Prostate gland (tissue), 2 donors: ENCODE measurements at places on chromosomes 5 and 9.

GRCh38 chr5:59838989-59839388, 54.5 kb downstream of the PDE4D start:
- no peak for DNase-seq

DNA sequence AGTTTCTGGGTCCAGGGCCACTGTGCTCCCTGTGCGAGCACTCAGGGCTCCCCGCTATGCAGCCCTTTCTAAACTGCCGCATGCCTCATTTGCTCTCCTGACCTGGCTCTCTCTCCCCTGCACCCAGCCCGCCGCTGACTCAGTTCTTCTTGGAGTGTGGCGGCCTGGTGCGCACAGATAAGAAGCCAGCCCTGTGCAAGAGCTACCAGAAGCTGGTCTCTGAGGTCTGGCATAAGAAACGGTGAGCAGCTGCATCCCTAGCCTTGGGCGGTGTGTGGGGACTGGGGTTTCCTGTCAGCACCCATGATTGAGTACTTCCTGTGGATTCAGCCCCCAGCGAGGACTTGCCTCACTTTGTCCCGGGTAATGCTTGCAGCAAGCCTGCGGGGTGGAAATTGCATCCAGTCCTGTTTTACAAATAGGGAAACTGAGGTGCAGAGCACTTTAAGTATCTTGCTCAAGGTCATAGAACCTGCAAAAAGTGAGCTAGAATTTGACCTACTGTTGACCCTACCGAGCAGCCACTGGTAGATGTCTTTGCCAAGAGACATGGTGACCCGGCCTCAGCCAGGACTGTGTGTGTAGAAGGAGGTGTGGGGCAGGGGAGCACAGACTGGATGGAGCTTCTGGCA, 27.9 kb downstream of the USP20 start:
- no peak for DNase-seq

DNA sequence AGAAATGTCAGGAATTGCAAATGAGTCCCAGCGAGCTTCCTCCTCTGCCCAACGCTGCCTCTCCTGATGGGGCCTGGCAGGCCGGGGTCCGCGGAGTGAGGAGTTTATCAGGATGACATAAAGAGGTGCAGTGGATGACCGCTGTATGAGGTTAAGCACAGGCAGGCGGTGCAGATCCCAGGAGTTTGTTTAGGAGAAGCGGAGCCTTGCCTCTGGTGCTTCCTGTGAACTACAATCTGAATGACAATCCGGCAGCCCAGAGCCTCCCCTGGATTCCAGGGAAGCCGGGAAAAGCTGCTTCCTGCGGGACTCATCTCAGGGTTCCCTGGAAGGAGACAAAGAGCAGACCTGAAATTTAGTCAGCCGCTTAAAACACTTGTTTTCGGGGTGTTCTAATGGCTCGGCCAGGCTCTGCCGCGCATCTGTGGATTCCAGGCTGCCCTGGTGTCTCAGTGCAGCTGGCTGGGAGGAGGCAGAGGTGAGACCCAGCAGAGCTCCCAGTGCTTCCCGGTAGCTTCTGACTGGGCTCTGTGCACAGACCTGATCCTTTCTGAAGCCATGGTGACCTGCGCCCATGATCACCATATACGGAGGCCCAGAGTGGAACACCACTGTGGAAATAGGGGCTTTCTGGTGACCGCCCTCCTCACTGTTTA, 69.8 kb upstream of the IRX4 start:
- DNase-seq = no peak

- DNase-seq = no peak
These were observed 241.4 kb upstream of the IL12B start for GRCh38 chr5:159571501-159572244.

DNA sequence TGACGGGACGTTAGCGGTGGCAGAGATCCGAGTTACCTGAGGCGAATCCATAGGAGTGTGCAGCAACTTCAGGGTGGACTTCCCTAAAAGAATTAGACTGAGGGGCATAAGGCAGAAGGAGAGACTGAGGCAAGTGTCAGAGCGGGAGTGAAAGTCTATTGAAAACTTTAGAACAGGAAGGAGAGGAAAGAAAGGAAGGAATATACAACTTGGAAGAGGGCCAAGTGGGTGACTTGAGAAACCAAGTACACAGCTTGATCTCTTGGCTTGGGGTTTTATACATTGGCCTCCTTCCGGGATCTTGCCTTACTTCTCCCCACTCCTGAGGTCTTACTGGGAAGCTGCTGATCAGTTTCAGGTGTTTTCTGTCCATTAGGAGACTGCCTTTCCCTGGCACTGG, 84.9 kb downstream of the SNX18 start:
- no peak for DNase-seq

DNA sequence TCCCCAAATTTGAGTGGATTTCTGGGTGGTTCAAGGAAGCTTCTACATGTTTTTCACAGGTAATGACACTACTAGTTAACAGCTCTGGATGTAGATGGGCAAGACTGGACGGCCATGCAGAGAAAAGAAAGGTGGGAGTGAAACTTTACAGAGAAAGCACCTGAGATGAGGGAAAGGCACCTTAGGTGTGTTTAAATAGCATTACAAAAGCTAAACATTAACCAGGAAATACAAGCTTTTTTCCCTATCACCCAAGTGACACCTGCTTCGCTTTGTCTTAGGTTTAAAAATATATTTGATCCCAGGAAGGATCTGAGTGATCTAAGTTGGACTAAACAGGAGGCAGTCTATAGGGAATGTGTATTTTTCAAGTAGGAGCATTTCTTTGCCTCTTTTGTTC, 8.3 kb downstream of the C9orf152 start:
- DNase-seq = no peak

- no peak for DNase-seq
These were observed 1877.3 kb upstream of the ACO1 start for GRCh38 chr9:30507166-30507565.

- DNase-seq = no peak
These were observed 112.6 kb upstream of the CPEB4 start for GRCh38 chr5:173775261-173776197.

DNA sequence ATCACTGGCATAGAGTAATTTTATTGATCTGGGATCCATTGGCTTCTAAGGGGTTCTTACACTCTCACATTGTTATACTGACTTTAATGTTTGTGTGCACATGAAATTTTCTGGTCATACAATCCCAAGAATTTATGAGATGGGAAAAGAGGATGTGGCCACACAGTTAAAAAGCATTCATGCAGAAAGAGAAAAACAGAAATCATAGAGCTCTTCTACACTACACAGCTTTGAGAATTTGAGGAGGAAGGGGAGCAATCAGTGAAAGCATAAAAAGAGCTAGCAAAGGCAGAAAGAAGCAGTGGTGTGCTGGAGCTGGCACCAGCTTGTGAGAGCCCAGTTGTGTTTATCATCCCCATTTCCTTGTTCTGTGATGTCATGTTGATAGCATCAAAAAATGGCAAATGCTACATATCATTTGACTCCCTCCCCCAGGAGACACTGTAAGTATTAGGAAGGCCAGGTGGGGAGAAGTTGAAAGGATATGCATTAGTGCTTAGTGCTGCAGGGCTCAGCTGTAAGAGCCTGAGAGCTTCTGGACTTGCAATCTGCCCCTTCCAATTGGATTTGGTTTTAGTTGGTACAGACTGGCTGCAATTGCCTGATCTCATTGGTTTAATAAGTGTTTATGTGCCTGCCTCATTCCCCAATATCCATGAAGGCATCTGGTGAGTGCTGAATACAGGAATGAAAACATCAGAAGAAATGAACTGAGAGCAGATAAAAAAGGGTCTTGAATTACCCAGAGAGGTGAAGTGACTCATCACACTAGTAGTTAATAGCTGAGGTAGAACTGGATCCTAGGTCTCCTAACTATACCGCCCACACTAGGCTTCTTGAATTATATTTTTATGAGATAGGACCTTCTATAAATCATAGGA, 30.9 kb downstream of the RHOBTB3 start:
- no peak for DNase-seq

- DNase-seq = no peak
These were observed 119.3 kb downstream of the CD180 start for GRCh38 chr5:67077296-67077695.

GRCh38 chr5:43020399-43020746, 19.7 kb downstream of the ANXA2R start:
- DNase-seq = no peak

DNA sequence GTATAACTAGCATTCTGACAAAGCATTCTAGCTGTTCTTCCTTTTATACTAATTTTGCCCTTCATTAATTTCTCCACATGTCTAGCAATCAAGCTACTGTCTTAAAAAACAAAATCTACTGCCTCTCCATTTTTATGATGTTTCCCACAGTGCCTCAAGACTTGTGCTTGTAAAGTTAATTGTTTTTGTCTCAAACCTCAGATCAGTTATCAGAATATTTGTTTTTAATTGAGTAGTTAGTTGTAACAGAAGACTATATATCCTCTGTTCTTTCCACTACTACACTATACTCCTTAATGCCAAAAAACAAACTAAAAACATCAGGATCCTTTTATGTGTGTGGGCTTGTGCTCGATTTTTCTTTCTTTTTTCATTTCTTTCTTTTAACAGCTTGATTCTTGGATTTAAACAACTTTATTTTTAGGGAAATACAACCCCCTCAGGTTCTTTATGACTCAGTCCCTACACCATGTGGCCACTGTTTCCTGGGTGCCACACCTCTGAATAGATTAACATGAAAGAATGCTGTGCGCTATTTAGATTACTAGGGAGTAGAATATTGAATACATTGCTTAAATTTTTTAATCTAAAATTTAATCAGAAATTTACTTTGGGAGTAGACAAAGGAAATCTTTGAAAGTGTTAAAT, 1.2 kb downstream of the ASPN start:
- no peak for DNase-seq

GRCh38 chr9:9764821-9765220, 848.0 kb downstream of the PTPRD start:
- no peak for DNase-seq

GRCh38 chr5:157085930-157086329, 22.9 kb downstream of the HAVCR2 start:
- no peak for DNase-seq

- DNase-seq = no peak
These were observed 14.3 kb downstream of the CDK20 start for GRCh38 chr9:87959916-87960581.

DNA sequence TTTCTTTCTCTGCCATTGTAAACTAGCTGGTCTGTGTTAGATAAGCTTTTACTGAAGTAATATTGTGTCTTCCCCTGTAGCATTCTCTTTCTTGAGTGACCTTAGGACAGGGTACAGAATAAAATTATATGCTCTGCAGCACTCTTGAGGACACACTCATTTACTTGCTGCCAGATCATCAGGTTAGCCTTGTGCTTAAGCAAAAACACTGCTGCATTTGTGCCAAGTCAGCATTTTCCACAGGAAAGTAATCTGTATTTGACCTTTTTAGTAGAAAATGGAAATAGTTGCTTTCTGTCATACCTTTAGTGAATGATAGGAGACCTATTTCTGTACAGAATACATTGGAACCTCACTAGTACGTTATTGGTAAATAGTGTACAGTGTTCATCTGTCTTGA, 54.2 kb downstream of the LMNB1 start:
- no peak for DNase-seq

DNA sequence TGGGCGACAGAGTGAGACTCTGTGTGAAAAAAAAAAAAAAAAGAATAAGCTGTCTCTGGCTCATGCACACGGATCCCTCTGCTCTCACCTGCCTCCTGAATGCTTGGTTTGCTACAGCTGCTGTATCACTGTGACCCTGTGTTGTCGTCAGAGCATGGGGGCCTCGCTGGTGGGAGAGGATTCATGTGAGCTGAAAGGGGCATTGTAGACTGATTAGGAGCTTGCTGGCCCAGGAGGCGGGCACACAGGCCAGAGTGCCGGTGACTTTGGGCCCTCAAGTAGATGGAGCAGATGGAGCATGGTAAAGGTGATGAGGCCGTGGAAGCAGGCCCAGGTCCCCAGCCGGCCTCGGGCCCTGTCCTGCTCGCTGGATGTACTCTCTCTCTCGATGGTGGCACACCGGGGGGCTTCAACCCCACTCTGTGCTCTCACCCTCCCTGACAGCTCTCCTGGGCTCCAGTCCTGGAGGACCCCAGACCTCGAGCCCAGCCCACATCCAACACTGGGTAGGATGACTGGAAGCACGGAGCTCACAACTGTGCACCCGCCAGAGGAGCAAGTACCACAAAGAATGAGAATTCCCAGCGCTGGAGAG, 7.1 kb downstream of the FLT4 start:
- no peak for DNase-seq

GRCh38 chr9:20898885-20899554, 132.4 kb downstream of the HACD4 start:
- no peak for DNase-seq

DNA sequence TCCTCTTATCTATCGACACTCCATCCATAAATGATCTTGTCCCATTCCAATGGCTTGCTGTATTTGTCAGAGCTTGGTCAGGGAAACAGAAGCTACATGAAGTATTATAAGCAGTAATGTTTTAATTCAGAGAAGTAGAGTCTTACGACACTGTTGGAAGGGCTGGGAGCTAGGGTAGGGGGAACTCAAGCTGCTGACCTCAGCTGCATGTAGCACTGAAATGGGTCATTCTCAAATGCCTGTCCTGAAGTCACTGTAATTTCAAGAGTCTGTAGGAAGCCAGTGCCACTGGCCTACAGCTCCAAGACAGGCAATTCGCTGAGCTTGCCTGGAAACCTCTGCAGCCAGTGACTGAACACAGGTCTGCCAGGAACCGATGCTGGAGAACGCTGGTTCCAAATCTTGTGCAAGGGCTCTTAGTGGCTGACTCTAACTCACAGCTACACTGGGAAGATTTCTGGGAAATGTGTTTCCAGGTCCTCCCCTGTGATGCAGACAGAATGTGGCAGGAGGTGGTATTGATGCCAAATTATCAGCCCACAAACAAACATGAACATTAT, 532.4 kb downstream of the CCDC171 start:
- DNase-seq = no peak

- DNase-seq = no peak
These were observed 16.6 kb downstream of the CCDC125 start for GRCh38 chr5:69315972-69316371.

- DNase-seq = no peak
These were observed 45.2 kb downstream of the ENC1 start for GRCh38 chr5:74595143-74595925.

DNA sequence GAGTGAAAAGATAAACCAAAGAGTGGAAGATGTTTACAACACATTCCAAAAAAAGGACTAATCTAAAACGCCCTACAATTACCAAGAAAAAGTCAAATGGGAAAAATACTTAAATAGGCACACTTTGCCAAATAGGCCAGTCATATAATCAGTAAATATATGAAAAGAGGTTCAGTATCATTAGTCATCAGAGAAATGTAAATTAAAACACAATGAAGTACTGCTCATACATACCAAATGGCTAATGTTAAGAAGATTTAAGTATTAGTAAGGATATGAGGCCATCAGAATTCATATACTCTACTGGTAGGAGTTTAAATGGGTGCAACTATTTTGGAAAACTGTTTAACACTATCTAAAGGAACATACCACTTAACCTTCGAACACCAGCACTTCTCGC, 47.6 kb downstream of the ZDHHC21 start:
- no peak for DNase-seq

DNA sequence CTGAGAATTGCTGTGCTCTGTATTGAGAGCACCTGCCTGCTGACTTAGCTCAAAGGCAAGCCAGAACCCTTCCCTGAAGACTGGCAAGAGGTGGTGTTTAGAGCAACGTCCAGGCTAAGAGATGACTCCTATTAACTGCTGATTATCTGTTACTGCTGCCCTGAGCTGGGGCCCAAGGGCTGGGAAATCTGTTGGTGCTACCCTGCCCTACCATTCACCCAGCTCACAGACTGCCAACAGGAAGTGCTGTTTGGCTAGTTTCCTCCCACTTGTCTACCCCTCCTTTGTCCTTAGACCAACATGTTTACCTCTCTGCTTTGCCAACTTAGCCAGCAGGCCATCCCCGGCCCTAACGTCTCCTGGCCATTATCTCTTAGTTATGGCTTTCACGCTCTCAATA, 6.9 kb downstream of the RAB24 start:
- DNase-seq = no peak

- DNase-seq = no peak
These were observed at the start of gene PDCD1LG2 for GRCh38 chr9:5510360-5510931. Gene PDCD1LG2 (plus strand): TSS chr9:5510531. CDS start chr9:5522547, 12,016 bp downstream.
